ENCODE measurements at places on chromosomes 6 and 20.

- DNase-seq: no peak
Measured at GRCh38 chr20:3135507-3136070, 24.1 kb downstream of the FASTKD5 start.

- DNase-seq: no peak
Measured at GRCh38 chr6:11428895-11429294, 108.7 kb upstream of the TMEM170B start.

- DNase-seq: no peak
Measured at GRCh38 chr6:18034798-18035202, 47.4 kb upstream of the KIF13A start.

- DNase-seq: no peak
Measured at GRCh38 chr20:21677781-21678180, 27.7 kb upstream of the PAX1 start.

DNA sequence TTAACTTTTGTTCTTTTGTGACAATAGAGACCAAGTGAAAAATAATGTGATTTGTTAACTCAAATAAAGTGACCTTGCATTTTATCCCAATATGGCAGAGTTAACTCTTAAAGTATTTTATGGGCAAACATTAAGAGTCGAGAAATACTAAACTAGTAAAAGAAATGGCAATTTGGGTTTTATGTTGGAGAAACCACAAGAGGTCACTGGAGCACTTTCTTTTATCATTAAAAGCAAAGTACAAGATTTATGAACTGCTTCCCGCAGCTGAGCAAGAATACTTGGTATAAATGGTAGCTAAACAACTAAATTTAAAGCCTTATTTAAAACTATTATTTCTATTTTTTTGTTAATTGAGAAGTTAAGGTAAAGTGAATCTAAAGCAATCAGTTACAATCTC is 33.5 kb upstream of the MCM9 start:
- no peak for DNase-seq

DNA sequence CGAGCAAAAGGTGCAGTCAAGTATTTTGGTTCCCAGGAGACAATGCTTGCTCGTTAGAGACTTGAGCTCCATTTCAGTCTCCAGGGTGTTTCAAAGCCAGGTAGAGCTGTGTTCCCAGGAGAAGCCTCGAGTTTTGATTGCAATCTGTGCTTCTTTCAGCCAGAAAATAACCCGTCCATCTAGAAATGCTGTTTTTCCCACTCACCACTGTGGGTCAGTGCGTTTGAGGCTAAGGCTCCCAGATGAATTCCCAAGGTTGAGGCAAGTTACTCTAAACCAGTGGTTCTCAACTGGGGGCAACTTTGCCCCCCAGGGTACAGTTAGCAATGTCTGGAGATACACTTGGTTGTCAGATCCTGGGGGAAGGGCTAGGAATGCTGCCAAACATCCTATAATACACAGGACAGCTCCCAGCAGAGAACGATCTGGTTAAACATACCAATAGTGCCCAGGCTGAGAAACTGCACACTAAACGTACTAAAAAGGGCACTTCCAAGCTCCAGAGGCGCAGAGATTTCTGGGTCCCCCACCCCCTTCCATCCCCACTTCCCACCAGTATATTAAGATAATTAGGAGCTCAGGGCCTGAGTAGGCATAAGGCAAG is 13.8 kb downstream of the BMP7 start:
- no peak for DNase-seq

GRCh38 chr6:53741034-53741823 is 53.6 kb upstream of the LRRC1 start:
- no peak for DNase-seq

DNA sequence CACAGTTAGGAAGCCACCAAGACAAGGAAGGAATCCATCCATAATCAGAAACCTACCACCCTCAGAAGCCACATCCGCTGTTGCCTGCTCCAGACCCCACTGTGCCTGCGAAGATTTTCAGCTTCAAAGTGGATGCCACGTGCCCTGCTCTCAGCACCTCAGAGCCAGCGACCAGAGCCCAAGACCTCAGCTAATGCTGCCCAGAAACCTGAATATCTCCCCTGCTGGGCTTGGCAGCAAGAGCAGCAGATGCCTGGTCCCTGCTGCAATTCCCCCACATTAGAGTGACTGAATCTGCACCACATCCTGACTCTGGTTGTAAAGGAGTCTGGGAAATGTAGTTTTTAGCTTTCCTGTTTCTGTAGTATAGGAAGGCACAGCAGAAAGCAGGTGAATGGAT is 10.7 kb upstream of the ULBP3 start:
- no peak for DNase-seq

GRCh38 chr6:80769106-80769505 is 662.6 kb downstream of the BCKDHB start:
- DNase-seq: no peak

DNA sequence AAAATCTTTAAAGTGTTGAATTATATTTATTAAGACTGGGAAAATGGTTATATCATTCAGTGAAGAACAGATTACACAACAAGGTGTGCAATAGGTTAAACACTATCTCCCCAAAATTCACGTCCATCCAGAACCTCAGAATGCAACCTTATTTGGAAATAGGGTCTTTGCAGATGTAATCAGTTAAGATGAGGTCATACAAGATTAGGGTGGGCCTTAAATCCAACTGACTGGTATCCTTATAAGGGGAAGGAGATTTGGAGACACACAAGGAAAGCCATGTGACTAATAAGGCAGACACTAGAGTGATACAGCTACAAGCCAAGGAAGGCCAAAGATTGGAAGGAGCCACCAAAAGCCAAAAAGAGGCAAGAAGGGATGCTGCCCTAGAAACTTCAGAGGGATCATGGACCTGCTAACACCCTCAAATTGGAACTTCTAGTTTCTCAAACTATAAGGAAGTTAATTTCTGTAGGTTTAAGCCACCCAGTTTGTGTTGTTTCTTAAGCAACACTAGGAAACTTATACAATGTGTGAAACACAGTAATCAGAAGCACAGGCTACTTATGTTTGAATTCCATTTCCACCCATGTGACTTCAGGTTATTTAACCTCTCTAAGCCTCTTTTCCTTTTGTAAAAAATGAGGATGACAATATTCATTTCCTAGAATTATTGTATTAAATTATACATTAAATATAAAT is 16.9 kb downstream of the ILRUN start:
- no peak for DNase-seq

- DNase-seq: no peak
Measured at GRCh38 chr20:58778760-58779159, 71.9 kb downstream of the GNAS-AS1 start.

- no peak for DNase-seq
Measured at GRCh38 chr6:3997177-3997770, 81.7 kb downstream of the FAM217A start.

GRCh38 chr6:42564506-42564825 is 637 bp downstream of the UBR2 start:
- no peak for DNase-seq

DNA sequence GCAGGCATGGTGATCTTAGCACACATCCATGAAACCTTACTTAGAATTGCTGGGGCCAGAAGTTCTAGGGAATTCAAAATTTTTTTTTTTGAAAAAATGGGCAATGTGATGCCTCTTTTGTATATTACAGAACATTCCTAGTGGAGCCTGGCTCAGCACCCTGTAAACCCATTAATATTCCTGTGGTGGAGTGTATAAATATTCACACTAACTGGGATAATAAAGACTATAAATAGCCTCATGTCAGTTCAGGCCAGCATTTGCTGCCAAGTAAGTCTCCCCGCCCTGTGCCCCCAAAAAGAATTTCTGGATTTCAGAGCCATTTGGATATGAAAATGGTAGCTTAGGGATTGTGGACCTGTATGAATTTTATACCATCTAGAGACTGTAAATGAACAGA is 14.8 kb downstream of the BANF2 start:
- no peak for DNase-seq

DNA sequence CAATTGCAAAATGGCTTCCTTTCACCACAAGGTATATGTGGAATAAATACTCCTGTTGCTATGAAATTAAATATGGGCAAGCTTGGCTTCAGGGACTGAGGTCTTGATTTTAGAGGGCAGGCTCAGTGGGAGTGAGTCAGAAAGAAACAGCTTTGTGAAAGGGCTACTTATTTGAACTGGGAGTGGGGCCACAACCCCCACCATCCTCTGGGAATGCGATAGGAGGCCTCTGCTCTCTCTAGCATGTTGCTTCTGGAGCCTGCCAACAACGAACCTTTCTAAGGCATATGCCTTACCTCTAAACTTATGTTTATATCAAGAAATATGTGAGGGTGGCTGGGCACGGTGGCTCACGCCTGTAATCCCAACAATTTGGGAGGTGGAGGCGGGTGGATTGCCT is 149.7 kb downstream of the LRRC1 start:
- DNase-seq: no peak

GRCh38 chr6:52734072-52734471 is 29.2 kb downstream of the GSTA2 start:
- DNase-seq: no peak

GRCh38 chr6:158330016-158330415 is 17.8 kb downstream of the TULP4 start:
- DNase-seq: no peak

DNA sequence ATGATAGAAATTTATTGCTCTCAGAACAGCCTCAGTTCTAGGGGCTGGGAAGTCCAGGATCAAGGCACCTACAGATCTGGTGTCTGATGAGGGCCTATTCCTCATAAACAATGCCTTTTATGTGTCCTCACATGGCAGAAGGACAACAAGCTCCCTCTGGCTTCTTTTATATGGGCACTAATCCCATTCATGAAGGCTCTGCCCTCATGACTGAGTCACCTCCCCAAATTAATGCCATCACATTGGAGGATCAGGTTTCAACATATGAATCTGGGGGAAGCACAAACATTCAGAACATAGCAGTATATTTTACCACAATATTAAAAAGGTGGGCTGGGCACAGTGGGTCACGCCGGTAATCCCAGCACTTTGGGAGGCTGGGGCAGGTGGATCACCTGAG is 58.5 kb upstream of the CCN6 start:
- DNase-seq: no peak

- DNase-seq: peak; percentile 19
Measured at GRCh38 chr6:135820340-135820739, 31.2 kb upstream of the PDE7B start.

GRCh38 chr20:64191002-64191401 is 26.8 kb downstream of the MYT1 start:
- no peak for DNase-seq

GRCh38 chr6:43821101-43821886 is 51.3 kb downstream of the VEGFA start:
- no peak for DNase-seq

DNA sequence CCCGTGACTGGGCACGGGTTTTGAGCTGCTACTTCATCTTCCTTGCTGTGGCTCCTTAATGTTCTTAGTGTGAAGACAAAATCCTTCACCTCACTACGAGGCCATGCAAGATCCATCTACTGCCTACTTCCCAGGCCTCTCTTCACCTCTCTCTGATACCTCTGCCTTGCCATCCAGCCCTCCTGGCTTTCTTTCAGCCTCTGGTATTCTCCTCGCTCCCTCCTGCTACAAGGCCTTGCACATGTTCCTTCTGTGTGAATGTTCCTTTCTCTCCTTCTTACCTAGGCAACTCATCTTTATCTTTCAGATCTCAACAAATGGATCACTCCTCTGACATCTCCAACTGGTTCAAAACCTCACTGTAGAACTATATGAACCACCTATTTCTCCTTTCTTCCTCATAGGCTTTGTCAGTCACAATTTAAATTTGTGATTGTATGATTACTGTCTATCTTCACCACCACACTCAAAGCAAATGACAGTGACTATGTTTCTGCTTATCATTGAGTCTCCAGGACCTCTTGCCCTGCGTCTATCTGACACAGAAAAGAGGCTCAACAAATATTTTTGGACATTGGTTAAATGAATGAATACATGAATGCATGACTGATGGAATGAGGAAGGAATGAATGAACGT is 19.8 kb downstream of the HEY2 start:
- DNase-seq: no peak

DNA sequence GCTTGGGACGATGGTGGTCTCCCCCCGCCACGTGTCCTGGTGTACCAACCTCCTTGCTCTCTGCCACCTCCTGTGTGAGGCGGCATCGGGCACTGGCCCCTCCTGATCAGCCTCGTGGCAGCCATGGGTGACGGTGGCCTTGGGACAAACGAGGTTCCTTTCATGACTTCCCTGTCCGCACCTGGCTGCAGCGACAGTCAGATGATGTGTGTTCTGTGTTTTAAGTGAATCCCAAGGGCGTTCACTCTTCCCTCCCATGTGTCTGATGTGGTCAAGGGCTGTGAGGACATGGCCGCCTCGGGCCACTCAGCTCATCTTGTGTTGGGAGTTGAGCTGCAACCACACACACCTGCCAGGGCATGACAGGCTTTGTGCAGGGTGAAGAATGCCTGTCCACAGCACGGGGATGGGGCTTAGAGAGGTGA is 30.4 kb upstream of the PCMTD2 start:
- DNase-seq: no peak

DNA sequence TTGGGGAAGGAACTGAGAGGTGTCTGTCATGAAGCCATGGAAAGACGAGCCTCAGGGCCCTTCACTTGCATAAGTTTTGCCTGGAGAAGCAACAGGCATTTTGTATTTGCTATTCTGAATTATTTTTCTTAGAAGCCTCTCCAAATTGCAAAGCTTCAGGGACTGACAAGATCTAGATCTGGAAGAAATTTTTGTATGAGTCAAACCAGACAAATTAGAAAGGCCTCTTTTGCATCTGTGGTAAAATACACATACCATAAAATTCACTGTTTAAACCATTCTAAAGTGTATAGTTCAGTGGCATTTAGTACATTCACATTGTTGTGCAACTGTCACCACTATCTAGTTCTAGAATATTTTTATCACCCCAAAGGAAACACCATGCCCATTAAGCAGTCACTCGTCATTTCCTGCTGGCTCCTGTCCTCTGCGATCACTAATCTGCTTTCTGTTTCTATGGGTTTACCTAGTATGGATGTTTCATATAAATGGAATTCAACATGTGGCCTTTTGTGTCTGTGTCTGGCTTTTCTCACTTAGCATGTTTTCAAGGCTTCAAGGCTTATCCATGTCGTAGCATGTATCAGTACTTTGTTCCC is 269.1 kb downstream of the PHF3 start:
- DNase-seq: no peak

DNA sequence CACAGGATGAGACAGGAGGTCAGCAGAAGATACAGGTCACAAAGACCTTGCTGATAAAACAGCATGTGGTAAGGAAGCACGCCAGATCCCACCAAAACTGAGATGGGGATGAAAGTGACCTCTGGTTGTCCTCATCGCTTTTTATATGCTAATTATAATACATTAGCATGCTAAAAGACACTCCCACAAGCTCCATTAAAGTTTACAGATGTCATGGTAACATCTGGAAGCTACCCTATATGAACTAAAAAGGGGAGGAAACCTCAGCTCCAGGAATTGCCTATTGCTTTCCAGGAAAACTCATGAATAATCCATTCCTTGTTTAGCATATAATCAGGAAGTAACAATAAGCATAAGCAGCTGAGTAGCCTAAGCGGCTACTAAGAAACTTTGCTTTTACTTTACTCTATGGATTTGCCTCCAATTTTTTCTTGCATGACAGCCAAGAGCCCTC is 8.4 kb upstream of the RIN2 start:
- no peak for DNase-seq
